ENCODE measurements at places on chromosomes 4 and X.
A peak's percentile ranks its signal among the peaks of the same experiment; 100 is the strongest.

GRCh38 chrX:19639056-19639455 is 123.7 kb upstream of the MAP3K15 start:
- DNase-seq, result no peak

DNA sequence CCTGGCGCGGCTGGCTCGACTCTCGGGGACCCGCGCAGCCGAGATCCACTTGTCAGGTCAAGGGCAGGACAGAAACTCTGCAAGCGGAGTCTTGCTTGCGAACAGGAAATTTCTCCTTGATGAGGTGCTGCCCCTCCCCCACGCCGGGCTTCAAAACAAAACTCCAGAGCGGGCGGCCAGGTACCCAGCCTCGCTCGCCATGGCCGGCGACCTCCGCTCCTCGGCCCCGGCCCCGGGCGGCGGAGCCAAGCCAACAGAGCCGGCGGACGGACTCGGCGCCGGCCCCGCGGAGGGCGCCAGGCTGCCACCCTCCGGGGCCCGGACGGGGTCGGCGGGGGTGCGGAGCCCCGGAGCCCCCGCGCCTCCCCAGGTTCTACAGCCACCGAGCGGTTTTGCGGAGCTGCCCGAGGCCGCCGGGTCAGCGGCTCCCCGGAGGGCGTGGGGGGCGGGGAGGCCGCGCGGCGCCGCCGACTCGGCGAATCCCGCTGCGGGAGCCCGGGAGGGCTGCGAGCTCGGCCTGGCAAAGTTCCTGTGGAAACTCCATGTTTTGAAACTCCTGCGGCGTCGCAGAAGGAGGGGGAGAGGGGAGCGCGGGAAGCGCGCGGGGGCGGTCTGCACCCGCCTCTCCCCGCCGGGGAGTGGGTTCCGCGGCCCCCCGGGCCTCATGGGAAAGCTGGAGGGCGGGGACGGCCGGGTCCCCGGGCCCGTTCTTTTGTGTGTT is 11.7 kb upstream of the BCOR start:
- DNase-seq, result peak; percentile 33

- DNase-seq, result no peak
Measured at GRCh38 chr4:19636451-19636850, 615.3 kb upstream of the SLIT2 start.

DNA sequence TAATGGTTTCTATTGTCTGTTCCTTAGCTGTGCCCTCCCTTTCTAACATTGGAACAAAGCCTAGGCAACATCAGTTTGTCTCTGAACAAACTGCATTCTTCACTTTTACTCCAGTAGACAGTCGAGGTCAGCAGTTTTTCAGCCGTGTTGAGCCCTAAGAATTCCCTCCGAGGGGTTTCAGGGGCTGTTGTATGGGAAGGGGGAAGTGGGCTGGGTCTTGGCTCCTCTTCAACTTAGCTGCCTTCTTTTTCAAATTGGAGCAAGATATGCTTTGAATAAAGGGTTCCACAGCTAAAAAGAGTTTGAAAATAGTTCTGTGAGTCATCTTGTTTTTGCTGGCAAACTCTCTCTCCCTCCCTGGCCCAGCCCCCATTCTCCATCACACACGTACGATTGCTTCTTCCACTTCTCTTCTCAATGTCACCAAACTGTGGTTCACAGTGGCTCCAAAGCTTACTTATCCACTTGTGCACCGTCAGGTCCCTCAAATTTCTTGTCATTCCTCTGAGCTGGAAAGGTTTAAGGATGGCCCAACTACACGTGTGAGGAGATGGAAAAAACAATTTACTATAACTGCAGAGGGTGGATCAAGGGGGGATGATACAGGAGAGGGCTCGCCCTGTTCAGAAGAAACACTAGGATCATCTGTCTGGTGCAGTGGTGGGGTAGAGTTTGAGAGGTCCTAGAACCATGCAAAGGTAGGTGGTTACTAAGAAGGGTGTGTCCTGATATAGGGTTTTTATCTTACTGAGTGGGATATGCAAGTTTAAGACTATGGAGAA is 9.2 kb upstream of the MAML3 start:
- DNase-seq, result no peak

GRCh38 chr4:173503330-173504180 is 26.5 kb downstream of the HAND2 start:
- DNase-seq, result no peak

GRCh38 chrX:52977953-52978352 is 19.6 kb upstream of the FAM156A start:
- no peak for DNase-seq

GRCh38 chrX:118941147-118941546 is 33.3 kb upstream of the LONRF3 start:
- DNase-seq, result no peak

DNA sequence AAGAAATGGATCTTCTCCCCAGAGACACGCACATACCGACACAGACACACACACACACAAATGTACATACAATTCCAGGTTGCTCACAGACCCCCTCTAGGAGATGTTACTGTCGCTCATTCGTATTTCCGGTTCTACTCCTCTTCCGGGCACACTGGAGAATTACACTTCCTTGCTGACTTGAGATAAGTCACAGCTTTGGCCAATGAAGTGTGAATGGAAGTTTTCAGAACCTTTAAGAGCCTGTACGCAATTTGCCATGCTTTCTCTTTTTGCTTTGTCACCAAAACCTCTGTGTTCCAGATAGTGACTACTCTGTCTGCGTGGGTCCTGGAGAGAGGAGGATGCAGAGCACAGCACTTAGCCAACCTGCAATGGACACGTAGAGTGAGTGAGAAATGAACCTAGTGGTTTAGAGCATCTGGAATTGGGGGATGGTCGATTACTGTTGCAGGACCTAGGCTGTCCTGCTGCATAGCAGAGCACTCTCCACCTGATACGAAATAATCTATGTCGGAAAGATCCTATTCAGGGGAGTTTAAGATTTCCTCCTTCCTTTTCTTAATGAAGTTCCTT is 239.5 kb upstream of the TET2 start:
- no peak for DNase-seq

DNA sequence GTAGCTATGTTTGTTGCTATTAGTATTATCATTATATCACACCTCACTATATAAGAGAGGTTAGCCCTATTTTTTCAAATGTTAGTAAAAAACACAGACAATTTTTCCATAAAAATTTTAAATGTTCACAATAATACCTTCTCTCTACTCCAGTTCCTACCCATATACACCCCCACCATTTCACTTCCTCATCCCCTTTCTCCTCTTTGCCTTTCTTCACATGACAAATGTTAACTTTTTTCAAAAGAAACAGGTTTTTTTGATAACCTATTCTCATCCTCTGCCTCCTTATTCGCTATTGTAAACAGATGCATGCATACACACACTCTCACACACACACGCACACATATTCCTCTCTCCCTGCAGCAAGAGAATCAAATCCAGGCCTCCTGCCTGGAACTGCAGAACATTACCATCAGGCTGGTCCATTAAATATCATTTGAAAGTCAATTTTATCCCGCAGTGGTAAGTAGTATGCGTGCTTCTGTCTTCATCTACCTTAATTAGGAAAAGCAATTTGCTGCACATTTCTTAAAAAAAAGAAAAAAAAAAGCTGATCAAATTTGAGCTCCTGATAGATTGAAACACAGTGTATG is 55.5 kb downstream of the MID1IP1 start:
- DNase-seq, result no peak

DNA sequence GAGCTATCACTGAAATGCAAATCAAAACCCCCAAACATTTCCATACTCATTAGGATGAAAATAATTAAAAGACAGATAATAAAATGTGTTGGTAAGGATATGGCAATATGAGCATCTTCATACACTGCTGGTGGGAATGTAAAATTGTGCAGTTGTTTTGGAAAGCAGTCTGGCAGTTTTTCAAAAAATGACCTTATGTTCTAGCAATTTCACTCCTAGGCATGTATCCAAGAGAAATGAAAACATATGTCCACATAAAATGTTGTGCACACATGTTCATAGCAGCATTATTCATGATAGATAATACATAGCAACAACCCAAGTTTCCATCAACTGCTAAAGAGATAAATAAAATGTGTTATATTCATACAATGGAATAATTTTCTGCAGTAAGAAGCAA is 14.8 kb upstream of the GPRASP2 start:
- DNase-seq, result no peak

GRCh38 chr4:139861471-139861870 is 195.9 kb downstream of the MGST2 start:
- DNase-seq, result no peak

GRCh38 chr4:180581061-180581460 is 1662.1 kb upstream of the TENM3 start:
- DNase-seq, result no peak

- DNase-seq, result no peak
Measured at GRCh38 chr4:7772711-7773385, 166.8 kb downstream of the AFAP1 start.

DNA sequence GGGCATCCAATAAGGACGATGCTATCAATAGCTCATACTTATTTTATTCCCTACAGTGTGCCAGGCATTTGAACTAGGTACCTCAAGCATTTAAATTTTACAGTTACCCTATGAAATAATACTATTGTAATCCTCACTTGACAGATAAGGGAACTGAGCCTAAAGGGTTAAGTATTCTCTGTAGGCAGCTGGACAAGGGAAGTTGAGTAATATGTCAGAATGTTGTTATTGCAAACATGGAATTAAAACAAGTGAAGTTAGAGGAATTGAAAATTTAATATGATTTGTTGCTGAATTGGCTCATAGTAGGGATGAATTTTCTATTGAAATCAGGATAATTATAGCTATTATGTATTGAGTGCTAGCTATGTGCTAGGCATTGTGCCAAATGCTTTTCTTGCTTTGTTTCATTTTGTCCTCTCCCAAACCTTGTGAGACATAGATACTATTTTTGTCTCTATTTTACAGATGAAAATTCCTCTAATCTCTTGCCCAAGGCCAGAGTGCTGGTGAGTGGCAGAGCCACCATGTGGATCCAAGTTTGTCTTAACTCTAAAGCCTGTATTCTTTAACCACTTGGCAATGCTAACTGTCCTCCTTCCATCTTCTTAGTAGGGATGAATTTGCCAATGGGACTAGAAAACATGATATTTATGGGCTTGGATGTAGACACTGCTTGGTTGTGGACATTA is 58.1 kb downstream of the TMEM164 start:
- DNase-seq, result no peak

GRCh38 chrX:1027133-1027532 is 185.3 kb downstream of the CRLF2 start:
- DNase-seq, result peak; percentile 48

DNA sequence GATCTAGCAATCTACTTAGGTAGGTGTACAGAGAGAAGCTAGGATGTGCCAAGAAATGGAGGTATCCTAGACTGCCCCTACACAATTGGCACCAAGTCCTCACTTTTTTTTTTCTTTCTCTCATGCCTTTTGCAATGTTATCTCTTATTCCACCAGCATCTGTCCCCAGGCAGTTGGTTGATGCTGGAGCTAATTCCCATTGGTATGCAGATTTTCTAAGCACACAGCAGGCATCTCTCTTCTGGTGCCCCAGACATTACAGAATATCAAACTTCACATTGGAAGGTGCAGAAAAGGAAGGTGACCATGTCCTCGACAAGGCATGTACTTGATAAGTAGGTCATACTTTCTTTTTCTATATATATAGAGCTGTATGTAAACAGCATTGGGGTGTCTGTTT is 21.6 kb downstream of the LUZP4 start:
- no peak for DNase-seq

GRCh38 chr4:41143311-41144039 is 70.9 kb downstream of the APBB2 start:
- DNase-seq, result no peak

DNA sequence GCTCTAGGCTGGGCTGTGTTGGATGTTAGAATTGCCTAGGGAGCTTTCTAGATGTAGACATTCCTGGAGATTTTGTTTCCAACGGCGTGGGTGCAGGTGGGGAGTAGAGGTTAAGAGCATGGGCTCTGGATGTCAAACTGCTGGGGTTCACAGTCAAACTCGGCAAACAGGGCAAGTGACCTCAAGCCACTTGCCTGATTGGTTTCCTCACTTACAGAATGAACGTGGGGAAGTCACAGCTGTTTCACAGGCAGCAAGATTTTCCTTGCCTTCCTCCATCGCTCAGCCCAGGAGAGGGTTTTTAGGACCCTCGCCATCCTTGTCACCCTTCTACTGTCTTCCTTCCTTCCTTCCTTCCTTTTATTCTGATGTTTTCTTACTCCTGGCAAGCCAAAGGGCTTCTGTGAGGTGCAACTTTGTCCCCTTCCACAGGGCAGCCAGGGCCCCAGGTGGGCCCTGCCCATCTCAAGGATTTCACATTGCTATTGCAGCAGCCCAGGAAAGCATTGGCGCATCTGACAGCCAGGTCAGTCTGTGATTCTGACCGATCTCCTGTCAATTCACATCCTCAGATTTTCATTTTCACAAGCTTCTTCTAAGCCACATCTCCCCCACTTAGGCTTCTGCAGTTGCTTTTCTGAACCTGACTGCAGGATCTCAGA is 7.0 kb downstream of the RTL5 start:
- no peak for DNase-seq

DNA sequence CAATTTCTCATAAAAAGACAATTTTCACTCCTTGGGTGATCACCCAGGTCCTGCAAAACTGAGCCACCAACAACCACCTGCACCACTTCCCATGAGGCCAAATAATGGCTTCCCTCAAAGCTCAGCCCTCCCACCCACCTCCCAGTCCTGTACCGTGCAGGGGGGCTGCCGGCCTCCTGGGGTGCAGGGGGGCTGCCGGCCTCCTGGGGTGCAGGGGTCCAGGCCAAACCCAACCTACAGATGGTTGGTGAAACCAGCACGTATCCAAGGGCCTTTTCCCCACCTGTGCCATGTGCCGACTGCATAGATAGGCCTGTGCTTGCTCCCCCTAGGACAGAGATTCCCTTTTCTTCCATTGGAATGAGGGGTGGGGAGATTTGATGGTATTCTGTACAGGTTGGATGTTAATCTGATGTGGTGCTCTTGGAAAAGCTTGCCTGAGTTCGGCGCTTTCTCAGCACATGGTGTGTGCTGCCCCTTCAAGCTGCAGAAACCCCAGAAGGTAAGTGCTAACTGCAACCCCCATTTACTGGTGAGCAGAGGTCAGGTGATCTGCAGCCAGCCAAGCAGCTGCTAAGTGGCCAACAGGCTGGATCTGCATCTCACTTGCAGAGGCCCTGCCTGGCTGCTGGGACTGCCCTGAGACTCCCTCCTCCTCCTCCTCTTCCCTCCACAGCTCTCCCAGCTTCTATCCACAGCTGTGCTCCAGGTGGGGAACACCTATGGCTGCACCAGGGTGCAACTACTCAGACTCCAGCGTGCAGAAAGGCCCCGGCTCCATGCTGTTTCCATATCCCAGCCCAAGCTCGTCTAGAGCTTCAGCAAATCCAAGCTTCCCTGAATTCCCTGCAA is 38.8 kb downstream of the FRG1 start:
- DNase-seq, result no peak

DNA sequence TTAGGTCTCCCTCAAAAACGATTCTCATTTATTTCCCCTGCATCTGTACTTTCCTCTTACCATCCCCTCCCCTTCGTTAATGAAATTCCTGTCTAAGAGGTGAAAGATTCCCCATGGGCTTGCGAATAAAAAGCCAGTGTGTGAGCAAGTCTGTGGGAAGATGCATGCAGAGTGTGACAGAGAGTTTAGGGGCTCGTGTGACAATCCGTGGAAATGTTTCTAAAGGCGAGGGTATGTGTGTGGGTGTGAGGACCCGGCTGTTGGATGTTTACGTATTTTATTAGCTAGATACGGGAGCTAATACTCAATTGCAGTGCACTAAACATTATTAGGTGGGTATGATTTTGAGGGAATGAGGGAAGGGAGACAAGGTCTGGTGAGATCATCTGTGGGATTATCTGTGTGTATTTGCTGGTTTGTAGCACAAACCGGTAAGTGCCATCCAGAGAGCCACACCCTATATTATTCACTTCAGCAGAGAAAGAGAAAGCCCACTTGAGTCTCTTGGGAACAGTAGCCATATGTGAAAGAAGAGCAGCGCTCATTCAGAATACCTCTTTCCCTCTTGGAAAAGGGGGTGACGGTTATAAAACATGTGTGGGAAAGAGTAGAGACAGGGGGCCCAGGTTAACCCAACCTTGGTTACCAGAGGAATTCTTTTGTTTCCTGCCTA is 893 bp upstream of the HOPX start:
- no peak for DNase-seq

All from common myeloid progenitor, CD34-positive (primary cell).